ENCODE measurements at places on chromosomes 6 and 20. TPM values are rescaled to one million over a fixed set of nuclear protein-coding genes. Genes with fewer than 3 reads are reported as not detected.

Gene FILIP1
- 0.07 TPM for total RNA-seq

DNA sequence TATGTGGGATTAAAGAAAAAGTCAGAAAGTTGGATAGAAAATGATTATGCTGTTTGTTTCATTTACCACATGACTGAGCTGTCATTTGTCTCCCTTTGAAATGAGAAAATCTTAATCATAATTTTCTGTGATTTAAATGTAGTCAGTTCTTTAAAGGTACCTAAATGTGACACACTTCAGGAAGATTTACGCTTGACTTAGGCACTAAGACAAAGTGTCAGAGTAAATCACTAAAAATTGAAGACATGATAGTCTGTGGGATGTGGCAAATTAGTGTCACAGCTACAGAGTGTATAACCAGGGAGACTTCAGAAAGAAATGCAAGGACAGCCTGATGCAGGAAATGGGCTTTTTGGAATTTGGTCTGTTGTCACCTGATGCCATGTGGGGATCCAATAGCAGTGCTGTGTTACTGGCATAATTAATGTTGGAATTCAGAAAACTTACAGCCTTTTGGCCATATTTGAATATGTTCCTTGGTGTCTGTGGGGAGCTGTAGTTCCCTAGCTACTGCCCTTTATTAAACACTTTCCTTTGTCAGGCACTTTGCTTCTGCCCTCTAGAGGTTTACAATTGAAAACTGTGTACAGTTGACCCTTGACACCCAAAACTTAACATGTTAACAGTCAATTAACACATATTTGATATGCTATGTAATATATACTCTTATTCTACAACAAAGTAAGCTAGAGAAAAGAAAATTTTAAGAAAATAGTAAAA, 493.8 kb downstream of the UTRN start:
- no peak for DNase-seq

DNA sequence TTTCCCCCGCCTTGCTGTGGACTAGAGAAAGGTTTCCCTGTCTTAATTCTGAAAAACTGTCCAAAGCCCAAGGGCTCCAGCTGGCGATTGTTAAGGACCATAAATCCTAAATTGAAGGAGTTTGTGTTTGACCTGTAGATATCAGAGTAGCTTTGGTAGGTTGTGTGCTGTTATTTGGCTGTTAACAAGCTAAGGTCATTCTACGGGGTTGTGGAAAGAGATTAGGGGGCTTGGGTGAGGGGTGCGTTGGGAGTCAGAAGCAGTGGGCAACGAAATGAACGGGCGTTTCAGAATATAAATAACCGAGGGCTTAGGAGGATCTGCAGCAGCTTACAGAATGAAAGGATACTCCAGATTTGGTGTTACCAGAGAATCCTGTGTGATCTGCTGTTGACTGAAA, 32.6 kb upstream of the BTN3A2 start:
- DNase-seq = no peak

- no peak for DNase-seq
These were observed 42.6 kb upstream of the APCDD1L start for GRCh38 chr20:58557733-58558342.

GRCh38 chr6:170442596-170442995, 110.5 kb downstream of the PSMB1 start:
- DNase-seq = no peak

- no peak for DNase-seq
These were observed 9.6 kb downstream of the RMND1 start for GRCh38 chr6:151442371-151442770.

All from activated CD8-positive, alpha-beta T cell treated with anti-CD3 and anti-CD28 coated beads for 36 hours (primary cell).